ENCODE measurements at places on chromosomes 16 and 17. TPM values are rescaled to one million over a fixed set of nuclear protein-coding genes. Genes with fewer than 3 reads are reported as not detected.

Gene ARL17A
- 11.0 TPM for total RNA-seq

Gene ANKRD40
- 38.3 TPM for total RNA-seq

Gene ALDH3A1
- not detected for total RNA-seq

Gene CDH11
- total RNA-seq, result 313 TPM

Gene CCL2
- total RNA-seq, result 44.1 TPM

Gene PPP1R27
- total RNA-seq, result 0.65 TPM

- no peak for DNase-seq
Observed at GRCh38 chr16:81615833-81616232, 163.3 kb upstream of the PLCG2 start.

DNA sequence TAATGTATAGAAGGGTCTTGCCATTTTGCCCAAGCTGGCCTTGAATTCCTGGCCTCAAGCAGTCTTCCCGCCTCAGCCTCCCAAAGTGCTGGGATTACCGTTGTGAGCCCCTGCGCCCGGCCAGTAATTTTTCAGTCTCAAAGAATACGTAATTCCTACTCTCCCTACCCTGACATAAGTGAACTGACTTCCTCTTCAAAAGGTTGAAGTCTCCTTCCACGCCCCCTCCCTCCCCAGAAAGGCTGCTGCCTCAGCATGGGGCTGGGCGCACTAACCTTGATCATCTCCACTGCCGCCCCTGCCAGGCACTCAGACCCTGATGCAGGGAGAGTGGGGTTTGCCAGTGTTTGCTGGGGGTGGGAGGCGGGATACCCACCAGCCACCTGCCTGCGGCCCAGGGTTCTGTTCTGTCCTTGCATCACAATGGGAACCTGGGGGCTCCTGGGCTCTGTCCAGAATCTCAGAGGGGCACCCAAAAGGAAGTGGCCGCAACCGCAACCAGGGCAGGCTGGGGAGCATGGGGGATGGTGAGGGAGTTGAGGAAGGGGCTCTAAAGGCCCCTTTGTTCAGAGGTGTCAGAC lies 27.5 kb downstream of the KIFC3 start:
- DNase-seq, result no peak

DNA sequence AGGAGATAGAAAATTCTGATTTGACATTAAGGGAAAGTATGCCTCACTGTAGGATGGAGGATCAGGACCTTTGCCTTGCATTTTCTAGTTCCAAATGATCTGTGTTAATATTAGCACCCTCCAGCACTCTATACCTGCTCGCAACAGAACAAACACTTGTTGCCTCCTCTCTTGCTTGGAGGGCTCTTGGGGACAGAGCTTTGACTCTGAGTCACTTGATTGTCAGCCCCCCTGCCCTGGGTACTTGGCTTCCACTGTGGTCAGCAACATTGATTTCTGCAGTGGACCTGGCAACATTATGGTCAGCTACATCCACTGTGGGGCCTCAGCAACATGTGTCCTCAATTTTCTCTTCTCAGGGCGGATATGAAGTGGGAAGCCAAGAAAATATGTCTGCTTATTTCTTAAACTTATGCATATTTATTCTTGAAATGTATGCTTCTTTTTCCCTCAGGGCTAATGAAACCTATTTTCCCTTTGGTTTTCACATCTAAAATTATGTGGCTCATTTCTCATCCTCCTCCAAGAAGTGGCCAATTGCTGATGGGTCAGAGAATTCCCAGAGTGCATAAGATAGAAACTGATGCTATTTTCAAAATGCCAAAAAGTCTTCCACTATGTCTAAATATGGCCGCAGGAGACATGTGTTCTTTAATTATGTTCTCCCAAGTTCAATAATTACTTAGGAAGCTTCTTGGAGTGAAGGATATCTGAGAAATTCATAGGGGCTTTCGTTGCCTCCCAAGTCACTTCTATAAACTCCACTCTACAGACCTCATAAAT lies 94.6 kb upstream of the SMIM36 start:
- no peak for DNase-seq

DNA sequence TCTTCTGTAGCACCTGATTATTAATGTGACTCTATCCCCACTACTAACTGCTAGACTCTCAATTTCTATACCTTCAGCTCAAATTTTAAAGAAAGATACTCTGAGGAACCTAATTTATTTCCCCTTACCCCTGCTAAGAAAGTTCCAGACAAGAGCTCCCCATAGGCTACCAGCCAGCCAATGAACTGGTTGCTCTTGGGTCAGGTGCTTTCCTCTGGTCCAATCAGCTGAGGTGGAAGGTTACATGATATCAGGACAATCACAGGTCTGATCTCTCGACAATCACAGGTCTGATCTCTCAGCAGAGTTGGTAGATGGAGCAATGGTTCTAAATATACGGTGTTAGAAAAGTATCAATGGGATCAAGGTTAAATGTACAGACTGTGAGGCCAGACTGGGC lies 86.8 kb downstream of the AXIN2 start:
- DNase-seq, result no peak

- no peak for DNase-seq
Observed at GRCh38 chr17:63716426-63716825, 16.5 kb upstream of the LIMD2 start.

DNA sequence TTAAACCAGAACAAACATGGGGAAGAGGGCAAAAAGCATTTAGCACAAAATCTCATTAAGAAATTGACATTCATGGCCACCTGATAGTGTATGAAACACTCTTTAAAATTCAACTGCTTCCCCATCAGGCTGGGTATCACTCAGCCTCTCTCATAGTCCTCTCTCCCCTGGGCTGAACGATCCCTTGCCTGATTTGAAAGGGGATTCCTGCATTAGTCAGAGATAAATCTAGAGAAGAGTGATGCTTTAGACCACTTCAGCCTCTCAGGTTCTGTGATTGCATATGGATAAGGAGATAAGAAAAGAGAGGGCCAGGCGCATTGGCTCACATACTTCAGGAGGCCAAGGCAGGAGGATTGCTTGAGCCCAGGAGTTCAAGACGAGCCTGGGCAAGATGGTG lies 280.0 kb downstream of the SOX9 start:
- no peak for DNase-seq

Measured in astrocyte (in vitro differentiated cells and primary cell).